ENCODE measurements at places on chromosomes 2 and 18. TPM values are rescaled to one million over a fixed set of nuclear protein-coding genes. Genes with fewer than 3 reads are reported as not detected.

DNA sequence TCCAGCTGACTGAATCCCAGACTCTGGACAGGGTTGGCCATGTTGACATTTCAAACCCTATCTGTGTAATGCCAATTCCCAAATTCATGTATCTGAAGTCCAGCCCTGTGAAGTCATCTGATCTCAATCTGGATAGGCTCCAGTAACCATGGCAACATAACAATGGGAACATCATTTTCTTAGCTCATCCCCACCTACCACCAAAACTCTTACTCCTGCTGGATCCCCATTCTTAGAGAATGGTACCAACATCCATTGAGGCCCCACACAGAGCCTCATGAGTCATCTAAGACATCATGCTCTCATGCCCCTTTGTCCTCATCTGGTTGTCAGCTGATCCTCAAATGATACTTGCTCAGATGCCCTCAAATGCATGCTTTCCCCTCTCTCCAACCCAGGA lies 58.9 kb upstream of the TEX51 start:
- DNase-seq: no peak

The TMEM127 gene
- 34.9 TPM for total RNA-seq

GRCh38 chr2:235009081-235009480 lies 57.3 kb downstream of the SH3BP4 start:
- no peak for DNase-seq

- DNase-seq: no peak
Observed at GRCh38 chr18:54392543-54393023, 34.9 kb downstream of the C18orf54 start.

DNA sequence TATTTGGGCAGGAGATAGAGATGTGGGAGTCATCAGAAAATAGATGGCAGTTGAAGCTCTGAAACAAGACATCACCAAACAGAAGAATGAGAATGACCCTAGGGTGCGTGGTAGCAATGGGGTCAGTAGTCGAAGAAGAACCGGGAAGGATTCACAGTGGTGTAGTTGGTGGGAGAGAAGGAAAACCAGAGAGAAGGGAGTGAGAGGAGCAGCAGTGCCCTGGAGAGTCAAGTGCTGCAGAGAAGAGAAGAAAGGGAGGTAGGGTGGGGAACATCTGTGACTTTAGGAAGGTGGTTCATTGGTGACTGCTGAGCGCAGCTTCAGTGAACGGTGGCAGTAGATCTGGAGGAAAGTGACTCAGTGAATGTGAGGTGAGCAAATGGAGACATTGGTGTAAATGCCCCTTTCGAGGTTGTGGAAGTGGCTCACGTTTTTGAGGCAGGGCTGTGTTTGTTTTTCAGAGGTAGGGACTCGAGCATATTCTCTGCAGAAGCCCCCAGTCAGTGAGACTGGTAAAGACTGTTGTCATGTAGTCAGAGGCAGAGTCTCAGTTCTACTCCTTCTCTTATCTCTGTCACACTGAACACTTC lies 36.4 kb downstream of the CDC42EP3 start:
- no peak for DNase-seq

GRCh38 chr2:222610746-222611145 lies 45.1 kb downstream of the FARSB start:
- no peak for DNase-seq

- no peak for DNase-seq
Observed at GRCh38 chr2:161991991-161992390, 82.0 kb downstream of the DPP4 start.

DNA sequence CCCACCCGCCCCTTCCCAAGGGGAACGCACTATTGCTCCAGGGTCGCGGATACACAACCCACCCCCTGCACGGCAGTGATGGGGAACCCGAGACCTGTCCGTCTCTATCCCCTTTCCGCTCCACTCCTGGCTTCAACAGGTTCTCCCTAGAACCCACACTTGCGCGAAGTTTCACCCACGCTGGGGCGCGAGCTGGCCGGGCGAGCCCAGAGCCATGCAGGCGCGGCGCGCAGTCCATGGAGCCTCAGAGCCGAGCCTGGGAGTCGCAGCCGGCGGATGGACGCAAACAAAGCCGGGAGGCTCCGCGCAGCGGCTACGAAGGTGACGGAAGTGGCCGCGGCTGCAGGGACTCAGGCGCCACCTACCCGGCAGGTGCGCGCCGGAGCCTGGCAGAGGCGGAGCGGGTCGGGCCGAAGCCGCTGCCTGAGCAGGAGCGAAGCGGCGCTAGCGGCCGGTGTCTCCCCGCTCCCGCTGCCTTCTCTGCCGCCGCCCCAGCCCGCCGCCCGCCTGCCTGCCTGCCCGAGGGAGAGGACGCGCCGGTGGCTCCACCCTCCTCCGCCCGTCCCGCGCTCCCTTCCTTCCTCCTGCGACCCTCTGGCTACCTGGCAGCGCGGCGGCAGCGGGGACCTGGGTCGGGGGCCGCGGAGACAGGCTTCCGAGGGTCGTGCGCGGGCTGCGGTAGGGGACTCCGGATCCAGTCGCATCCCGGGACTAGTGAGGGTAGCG lies 14.0 kb downstream of the ALPG start:
- no peak for DNase-seq
